Amniotic stem cell (primary cell): ENCODE measurements at places on chromosomes 12 and 14.

GRCh38 chr12:106170285-106170684 is 31.5 kb upstream of the NUAK1 start:
- DNase-seq: peak; percentile 51

- no peak for DNase-seq
Observed at GRCh38 chr12:65630555-65630954, 193.7 kb upstream of the HMGA2 start.

GRCh38 chr14:105862581-105863239 is 336.3 kb downstream of the TMEM121 start:
- no peak for DNase-seq

- no peak for DNase-seq
Observed at GRCh38 chr14:100610511-100611217, 23.4 kb upstream of the BEGAIN start.

- DNase-seq: no peak
Observed at GRCh38 chr12:68264158-68264855, 10.9 kb upstream of the IL22 start.

DNA sequence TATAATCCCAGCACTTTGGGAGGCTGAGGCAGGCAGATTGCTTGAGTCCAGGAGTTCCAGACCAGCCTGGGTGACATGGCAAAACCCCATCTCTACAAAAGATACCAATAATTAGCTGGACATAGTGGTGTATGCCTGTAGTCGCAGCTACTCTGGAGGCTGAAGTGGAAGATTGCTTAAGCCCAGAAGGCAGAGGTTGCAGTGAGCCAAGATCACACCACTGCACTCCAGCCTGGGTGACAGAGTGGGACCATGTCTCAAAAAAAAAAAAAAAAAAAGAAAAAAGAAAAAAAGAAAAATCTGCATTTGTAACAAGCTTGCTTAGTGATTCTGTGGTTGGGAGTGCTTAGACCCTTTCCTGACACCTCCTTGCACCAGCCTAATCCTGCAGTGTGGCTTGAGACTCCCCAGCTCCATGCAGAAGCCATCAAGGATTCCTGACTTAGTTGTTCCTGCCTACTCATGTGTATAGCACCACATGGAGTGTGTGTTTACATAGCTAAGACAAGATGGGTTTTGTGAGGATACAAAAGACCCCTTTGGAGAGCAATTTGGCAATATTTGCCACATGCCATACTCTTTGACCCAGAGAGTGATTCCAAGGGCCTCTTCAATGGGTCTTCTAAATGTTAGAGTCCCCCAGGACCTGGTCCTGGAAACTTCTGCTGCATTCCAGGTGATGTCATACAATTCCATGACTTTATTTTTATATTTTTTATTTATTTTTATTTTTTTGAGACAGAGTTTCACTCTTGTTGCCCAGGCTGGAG is 5.1 kb upstream of the TMED10 start:
- DNase-seq: no peak

GRCh38 chr12:89504560-89505346 is 19.8 kb downstream of the GALNT4 start:
- no peak for DNase-seq

- no peak for DNase-seq
Observed at GRCh38 chr14:99256483-99256874, 15.5 kb downstream of the BCL11B start.

DNA sequence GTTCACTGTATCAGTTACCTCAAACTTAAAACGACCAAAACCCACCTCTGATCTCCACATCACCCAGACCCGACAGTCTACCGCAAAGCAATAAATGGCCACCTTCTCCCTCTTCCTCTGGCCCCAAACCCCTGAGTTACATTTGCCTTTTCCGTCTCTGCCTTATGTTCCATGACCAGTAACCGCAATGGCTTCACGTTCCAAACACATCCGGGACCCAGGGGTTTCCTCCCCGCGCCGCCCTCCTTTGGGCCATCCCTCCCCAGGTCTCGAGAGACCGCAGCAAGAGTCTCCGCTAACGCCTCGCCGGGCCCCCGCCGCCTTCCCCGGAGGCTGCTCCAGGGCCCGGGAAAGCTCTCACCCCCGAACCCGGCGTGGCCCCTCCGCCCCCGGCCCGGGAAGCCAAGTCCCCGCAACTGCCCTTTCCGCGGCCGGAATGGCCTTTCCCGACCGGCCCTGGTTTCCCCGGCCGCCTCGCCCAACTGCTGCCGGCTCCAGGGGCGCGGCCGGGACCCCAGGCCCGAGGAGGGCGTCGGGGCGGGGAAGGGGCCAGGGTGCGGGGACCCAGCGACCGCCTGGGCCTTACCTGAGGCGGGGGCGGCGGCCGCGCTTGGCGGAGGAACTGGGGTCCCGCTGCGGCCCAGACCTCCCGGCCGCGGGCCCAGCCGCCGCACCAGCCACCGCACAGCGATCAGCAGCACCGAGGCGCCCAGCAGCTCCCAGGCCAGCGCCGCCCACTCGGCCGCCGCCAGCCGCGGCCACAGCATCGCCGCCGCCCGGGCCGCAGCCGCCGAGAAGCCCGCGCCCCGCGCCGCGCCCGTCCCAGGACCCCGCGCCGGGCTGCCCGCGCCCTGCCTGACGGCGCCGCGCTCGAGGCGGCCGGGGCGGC is at the start of gene ANKLE2:
Gene ANKLE2 (minus strand): TSS at position 801 of the 889 bp plus-strand sequence. CDS start 34 bp downstream, at position 767.
- peak; percentile 29 for DNase-seq

DNA sequence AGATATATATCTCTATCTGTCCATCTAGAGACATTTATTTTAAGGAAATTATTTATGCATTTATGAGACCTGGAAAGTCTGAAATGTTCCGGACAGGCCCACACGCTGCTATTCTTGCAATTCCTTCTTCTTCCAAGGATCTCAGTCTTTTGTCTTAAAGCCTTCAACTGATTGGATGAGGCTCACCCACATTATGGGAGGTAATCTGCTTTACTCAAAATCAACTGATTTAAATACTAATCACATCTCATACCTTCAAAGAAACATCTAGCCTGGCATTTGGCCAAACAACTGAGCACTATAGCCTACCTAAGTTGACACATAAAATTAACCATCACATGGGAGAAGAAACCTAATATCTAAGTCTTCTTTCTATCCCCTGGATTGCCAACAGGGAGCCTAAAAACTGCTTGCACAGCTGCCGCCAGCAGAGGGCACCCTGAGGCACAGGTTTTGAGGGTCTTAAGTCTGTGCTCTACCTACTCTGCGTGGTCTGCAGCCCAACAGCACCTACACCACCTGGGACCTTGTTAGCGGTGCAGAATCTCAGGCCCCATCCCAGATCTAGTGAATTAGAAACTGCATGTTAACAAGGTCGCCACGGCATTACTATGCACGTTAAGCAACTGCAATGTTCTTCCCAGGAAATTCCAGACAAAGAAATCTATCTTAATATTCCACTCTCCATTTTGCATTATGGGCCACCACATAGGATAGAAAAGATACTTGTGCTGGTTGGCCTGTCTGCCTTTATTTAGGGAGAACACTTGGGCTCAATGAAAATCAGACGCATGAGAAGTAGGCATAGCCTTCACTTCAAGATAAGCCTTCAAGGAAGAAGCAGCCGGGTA is 249.7 kb downstream of the FOXG1 start:
- no peak for DNase-seq

GRCh38 chr12:108638141-108638827 is 4.6 kb upstream of the SELPLG start:
- DNase-seq: no peak

- DNase-seq: no peak
Observed at GRCh38 chr12:130280231-130280630, 57.5 kb upstream of the PIWIL1 start.

GRCh38 chr14:65901595-65901994 is 489.1 kb downstream of the FUT8 start:
- DNase-seq: no peak

GRCh38 chr12:68065687-68066086 is 76.4 kb downstream of the IFNG-AS1 start:
- no peak for DNase-seq

DNA sequence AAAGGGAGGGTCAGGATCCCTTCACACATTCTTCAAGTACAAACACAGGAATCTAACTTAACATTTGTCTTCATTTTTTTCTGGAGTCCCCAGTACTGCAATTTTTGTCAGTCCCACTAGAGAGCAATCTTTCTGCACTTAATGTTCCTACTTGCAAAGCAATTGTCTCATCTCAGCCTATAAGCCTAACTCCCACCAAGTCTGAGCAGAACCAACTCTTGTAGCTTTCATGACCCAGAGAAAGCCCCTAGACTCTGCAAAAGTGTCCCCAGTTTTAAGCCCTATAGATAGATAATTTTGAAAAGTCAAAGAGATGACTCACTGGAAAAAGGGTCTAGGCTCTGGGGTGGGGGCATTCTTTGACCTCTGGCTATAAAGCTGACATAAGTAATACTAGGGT is 1.8 kb upstream of the ZBTB39 start:
- peak; percentile 22 for DNase-seq
